ENCODE measurements at places on chromosomes 12 and 14.

- no peak for DNase-seq
Measured at GRCh38 chr12:29211696-29212095, 62.6 kb downstream of the FAR2 start.

- DNase-seq: no peak
Measured at GRCh38 chr12:104733717-104734175, 224.3 kb downstream of the SLC41A2 start.

GRCh38 chr12:92765871-92766270 is 63.1 kb downstream of the PLEKHG7 start:
- no peak for DNase-seq

DNA sequence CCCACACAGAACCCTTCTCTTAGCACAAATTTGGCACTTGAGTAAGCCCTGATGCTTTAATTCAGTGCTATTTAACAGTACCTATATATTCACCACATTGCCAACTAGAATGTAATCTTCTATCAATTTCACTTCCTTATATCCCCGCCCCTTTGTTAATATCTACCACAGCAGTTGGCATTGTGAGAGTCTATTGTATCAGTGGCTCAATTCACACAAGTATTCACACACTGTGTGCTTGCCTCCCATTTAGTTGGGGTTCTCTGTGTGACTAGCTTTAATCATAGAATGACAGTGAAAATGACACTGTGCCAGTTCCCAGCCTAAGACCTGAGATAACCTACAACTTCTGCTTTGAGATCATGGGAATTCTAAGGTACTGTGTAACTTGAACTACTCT is 103.1 kb downstream of the SEC23A start:
- no peak for DNase-seq

Data from GM04504 (cell line).